ENCODE measurements at places on chromosomes 3 and 15. TPM values are rescaled to one million over a fixed set of nuclear protein-coding genes. Genes with fewer than 3 reads are reported as not detected.

Gene TRNT1
- 17.5 TPM for total RNA-seq

GRCh38 chr3:10648181-10648580 is 142.8 kb upstream of the ATP2B2 start:
- no peak for DNase-seq

- no peak for DNase-seq
These were observed 139.1 kb downstream of the SRGAP3 start for GRCh38 chr3:9110316-9110715.

- DNase-seq = no peak
These were observed 168.3 kb downstream of the ATP10A start for GRCh38 chr15:25694823-25695312.

Gene KBTBD13
- total RNA-seq = 0.08 TPM

DNA sequence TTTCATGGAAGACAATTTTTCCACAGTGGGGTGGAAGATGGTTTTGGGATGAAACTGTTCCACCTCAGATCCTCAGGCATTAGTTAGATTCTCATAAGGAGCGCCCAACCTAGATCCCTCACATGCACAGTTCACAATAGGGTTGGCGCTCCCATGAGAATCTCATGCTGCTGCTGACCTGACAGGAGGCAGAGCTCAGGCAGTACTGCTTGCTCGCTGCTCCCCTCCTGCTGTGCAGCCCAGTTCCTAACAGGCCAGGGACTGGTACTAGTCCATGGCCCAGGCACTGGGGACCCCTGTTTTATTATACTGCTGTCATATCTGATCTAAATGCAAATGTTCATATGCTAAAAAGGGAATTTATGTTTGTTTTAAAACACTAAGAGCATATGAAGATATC is 9.8 kb upstream of the GRK7 start:
- no peak for DNase-seq

Gene GCNT3
- not detected for total RNA-seq

Gene TNNC1
- total RNA-seq = 2.3 TPM

- DNase-seq = peak; percentile 50
These were observed 32.2 kb downstream of the ATP10A start for GRCh38 chr15:25830844-25831451.

Gene CHDH
- total RNA-seq = 3.9 TPM

- DNase-seq = no peak
These were observed 13.4 kb upstream of the MAGEF1 start for GRCh38 chr3:184725176-184725719.

Gene SV2B
- 1.3 TPM for total RNA-seq

GRCh38 chr3:52454938-52455282 is 494 bp upstream of the NISCH start:
- no peak for DNase-seq

Gene OR5K2
- not detected for total RNA-seq

- no peak for DNase-seq
These were observed 231.1 kb upstream of the BHLHE40 start for GRCh38 chr3:4748127-4748526.

DNA sequence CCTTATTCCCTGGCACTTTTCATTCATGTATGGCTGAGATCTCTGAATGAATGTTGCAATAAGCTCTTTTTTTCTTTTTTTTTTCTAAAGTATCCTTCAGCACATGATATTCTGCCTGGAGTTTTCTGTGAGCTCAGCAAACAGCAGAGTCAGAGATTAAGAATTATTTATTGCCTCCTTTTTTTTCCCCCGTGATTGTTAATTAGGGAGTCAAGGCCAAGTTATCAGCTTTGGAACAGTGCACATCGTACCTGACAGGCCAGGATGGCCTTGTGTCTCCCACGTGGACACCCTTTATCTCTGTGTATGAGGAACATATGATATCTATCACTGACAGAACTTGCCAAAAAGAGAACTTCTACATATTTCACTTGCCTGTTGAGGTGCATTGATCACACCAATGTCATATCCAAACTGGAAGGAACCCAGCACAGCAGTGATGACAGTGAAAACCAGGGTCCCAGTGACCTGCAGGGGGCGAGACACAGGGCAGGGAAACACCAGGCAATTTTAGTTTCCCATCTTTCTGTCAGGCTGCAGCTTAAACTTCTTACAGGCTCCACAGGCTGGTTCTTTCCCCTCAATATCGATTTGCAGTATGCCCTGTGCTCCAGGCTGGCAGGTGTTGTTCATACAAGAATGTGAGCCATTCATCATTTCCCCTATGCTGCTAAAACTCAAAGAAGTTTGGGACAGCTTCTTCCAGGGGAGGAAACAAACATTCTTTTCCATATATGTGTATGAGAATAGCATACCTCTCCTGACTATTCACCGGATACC is 8.2 kb downstream of the SLC2A2 start:
- DNase-seq = no peak

DNA sequence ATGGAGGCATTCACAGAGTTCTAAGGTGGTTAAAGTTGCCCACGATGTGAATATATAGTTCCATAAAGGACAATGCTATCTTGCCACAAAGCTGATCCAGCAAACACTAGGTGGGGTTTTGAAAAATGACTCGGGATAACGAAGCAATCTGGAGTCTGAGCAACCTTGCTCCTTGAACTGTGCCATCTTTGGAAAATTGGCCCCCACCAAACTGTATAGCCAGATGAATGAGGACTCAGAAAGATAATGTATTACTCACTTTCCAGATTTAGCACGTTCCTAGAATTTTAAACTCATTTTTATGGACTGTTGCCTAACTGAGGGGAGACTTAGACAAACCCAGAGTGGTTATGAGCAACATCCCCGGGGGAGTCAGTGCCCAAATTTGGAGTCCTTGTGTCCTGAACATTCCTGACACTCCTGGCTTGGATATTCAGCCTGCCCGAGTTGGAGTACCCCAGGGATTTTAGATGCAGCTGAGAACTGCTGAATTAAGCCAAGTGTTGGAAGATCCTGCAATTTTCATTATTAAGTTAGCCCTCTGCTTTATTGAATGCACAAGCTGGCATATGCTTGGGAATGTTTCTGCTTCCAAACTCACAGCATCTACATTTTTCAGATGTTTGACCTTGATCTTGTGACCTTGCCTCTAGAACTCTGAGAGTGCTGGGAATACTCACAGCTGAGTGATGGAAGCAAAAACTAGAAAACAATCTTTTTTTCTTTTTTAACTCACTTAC is 8.8 kb upstream of the MAGI1 start:
- DNase-seq = peak; percentile 20

- DNase-seq = no peak
These were observed 172.8 kb upstream of the PLSCR5 start for GRCh38 chr3:146777941-146778340.

DNA sequence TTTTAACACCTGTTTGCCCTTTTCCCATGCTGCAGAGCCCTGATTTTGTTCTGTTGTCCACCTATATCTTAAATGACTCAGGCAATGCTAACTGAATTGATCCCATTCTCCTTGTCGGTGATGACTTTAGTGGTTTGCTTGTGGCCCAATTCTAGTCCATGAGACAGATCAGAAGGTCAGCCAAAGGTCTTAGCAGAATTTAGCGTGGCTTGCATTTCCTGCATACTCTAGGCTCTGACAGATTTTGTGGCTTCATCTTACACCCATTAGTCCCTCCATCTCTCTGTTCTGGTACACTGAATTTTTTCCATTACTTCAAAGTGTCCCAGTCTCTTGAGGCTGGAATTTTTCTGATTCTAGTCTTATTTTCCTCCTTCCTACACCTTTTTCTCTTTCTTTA is 161.9 kb downstream of the STAC start:
- no peak for DNase-seq

GRCh38 chr3:193775421-193776077 is 182.5 kb downstream of the OPA1 start:
- DNase-seq = no peak
